IPS DF 6.9 (cell line): ENCODE measurements at places on chromosomes 2 and 18.

GRCh38 chr2:130374587-130375290 is 18.9 kb downstream of the PTPN18 start:
- no peak for DNase-seq

- DNase-seq = no peak
Measured at GRCh38 chr18:57141208-57142129, 5.4 kb upstream of the BOD1L2 start.

- no peak for DNase-seq
Measured at GRCh38 chr2:119481501-119482455, 42.5 kb downstream of the SCTR start.

GRCh38 chr18:12460874-12461273 is 53.1 kb downstream of the PRELID3A start:
- no peak for DNase-seq

DNA sequence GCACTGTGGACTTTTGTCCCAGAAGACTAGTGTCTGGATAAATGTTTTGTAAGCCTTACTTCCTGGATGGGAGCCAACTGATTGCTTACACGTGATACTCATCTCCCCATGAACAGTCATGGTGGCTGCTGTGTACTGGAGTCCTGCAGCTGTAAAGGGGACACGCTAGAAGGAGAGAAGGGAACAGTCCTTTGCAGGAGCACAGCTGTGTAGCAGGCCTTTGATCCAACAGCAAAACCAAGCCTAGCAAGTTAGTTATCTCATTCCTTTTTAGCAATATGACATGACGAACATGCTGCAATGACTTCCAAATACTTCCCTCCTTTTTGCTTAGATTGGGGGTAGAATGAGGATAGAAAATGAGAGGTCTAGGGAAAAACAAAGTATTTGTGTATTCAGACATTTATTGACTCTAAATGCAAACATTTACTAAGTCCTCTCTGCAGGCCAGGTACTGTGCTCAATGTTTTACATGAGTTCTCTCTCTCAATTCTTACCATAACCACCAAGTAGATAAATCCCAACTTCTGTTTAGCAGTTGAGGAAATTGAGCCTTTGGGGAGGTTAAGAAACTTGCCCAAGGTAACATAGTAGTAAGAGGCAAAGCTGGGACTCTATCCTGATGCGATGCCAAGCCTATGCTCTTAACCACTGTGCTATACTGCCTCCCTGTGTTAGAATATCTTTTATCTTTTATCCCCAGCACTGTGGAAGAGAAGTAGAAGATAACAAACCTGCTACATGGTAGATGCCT is 55.4 kb upstream of the CD28 start:
- DNase-seq = no peak

DNA sequence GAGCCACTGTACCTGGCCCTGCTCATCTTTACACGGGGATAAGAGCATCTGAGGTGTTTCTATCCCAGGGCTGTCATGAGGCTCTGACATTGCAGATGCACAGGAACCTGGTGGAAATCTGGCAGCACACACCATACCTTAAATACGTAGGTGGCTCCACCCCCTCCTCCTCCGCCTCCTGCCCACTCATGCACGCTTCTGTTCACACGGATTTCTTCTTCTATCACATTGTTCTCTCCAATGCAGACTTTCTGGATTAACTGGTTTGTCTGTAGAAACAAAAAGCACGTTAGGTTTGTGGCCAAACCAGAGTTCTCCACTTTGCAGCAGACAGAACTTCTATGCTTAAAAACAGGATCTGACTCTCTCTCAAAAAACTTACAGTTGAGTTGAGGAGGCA is 118.2 kb downstream of the CLIP4 start:
- DNase-seq = no peak

DNA sequence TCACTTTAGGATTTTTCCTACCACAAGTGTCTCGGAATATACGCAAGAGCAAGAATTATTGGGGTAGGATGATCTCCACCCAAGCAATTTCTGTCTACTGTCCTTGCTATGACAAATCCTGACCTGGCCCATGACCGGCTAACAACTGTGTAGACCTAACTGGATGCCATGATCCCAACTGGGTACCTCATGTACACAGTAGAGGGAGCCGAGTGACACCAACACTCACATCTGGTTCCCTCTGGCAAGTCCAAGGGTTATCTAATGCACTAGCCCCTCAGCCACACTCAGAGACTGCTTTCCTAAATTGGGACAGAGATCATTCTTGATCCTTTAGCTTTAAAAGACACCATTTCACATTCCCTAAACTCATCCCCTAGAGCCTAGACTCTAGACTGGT is 60.7 kb upstream of the ZNF532 start:
- no peak for DNase-seq

- no peak for DNase-seq
Measured at GRCh38 chr2:230644356-230644935, 68.2 kb upstream of the CAB39 start.

GRCh38 chr2:64204703-64205102 is 60.5 kb upstream of the PELI1 start:
- DNase-seq = no peak

- DNase-seq = no peak
Measured at GRCh38 chr2:99918389-99918788, 224.0 kb downstream of the AFF3 start.

DNA sequence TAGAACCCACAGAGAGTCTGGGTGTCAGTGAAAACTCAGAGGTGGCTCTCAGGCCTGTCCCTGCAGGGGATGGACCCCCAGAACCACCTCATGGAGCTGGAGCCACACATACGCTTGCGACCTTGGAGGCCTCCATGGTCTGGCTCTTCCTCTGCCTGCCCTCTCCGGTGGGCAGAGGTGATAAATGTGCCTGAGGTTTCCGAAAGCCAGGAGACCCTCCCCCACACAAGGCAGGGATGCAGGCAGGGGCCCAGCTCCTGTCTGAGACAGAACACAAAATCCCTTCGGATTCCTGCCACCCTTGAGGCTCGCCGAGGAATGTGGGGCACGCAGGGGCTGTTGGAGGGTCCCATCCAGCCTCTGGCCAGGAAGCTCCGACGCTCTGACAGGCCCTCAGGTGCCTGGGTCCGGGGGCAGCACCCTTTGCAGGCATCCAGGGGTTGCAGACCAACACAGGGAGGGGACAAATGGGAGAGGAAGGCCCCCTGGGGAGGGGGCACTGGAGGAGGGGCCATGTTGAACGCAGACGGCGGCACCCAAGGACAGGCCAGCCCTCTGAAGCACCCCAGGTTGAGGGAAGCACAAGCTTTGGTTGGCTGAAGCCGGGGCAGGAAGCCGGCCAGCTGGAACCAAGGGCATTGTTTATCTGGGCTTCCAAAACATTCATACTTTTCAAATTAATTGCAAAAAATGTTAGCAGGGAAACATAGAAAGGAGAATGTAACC is 4.1 kb upstream of the SNED1 start:
- no peak for DNase-seq

DNA sequence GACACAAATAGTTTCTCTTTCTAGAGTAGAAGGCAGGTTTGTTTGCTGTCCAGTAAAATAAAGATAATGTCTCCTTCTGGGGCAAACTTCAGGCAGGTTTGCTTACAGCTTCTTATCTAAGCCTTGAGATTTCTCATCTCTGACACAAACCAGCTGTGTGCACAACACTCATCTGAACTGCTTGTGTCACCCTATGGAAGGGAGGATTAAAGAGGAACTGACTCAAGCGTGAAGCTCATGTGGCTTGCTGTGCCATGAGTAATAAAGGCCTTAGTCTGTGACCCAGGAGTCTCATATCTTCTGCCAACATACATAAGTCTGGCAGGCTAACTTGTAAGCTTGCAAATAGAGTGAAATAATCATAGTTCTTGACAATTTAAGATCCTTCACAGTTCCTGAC is 24.2 kb upstream of the CPO start:
- no peak for DNase-seq

GRCh38 chr18:48959921-48960920 is 9.5 kb upstream of the SMAD7 start:
- peak; percentile 98 for DNase-seq

DNA sequence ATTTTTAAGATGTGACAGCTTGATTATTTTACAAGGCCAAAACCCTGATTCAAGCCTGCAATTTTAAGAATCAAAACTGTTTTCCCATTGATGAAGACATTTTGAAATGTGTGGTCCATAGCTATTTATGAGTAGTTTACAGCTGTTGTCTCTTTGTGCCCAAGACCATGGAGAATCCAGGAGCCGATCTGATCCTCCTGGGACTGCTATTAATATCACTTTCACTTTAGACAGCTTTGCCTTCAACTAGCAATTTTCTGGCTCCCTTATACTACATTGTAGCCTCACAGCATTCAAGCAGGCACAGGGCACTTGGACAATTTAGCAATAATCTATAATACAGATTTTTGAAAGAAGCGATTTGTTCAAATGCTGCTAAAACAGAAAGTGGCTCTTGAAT is 172.9 kb downstream of the SLC8A1 start:
- no peak for DNase-seq

GRCh38 chr2:222297600-222297935 is 1.2 kb downstream of the PAX3 start:
- DNase-seq = no peak

- no peak for DNase-seq
Measured at GRCh38 chr2:147025646-147026585, 818.9 kb upstream of the ACVR2A start.

GRCh38 chr2:234792621-234793022 is 159.2 kb upstream of the SH3BP4 start:
- no peak for DNase-seq

DNA sequence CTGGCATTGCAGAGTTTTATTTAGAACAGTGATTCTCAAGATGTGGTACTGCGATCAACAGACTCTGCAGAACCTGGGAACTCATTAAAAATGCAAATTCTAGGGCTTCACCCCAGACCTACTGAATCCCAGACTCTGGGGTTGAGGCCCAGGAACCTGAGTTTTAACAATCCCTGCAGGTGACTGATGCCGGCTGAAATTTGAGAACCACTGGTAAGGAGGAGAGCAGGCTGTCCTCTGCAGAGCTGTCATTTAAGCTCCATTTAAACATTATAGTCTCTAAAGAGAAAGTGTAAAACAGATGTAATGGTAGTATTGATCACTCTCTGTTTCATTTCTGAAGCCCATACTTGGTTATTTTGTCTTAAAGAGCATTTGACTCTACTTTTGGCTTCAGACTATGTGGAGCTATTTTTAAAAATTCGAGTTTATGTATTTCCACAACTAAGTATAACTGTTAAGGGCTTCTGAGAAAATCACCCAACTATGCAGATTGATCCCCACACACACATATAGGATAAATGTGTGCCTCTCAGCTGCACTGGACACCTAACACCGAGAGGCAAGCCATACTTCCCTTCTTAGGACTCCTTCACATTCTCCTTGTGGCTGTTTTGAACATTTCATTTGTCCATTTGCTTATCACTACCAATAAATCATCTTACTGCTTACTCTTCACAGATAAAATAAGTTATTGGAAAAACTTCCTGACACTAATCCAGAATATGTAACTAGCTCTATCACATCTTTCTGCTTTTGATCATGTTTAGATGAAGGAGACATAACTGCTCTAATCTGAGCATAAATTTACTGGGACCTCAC is 487.5 kb downstream of the DLGAP1 start:
- DNase-seq = no peak

GRCh38 chr18:76452357-76452756 is 42.7 kb downstream of the ZNF516 start:
- DNase-seq = no peak

DNA sequence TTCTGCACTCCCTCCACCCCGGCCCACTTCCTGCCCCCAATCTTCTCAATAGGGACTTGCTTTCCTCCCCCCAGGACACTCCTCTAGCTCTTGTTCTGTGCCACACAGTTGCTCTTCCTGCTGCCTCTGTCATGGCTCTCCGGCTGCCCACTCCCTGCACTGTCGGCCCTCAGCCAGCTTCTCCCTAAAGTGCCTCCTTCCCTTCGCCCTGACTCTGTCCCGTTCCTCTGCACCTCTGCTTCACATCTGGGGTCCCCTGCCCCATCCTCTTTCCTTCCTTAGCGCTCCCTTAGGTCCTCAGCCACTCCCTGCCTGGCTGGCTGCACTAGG is 132.1 kb downstream of the CABLES1 start:
- DNase-seq = no peak

DNA sequence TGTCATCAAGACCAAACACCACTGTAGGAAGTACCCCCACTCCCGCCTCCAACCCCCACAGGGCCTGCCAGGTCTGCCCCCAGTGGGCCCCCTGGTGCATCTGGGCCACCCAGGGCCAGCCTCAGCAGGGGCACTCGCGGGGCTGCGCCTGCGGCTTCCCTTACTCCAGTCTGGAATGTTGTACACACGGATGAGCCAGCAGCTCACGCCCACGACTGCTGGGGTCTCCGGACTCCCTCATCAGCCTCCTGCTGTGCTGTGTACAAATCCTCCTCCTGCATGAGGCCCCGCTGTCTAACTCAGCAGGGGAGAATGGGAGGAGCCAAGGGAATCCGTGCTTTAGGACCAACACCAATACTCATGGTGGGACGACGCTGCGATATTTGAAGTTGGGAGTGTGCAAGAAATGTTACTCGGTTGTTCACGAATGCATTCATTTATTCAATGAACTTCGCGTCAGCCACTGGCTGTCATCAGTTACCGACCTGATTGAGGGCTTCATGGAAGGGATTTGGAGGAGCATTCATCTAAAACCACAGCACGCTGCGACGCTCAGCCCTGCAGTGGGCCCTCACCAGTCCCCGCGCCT is 654 bp upstream of the ASB1 start:
- no peak for DNase-seq

GRCh38 chr2:25714740-25715139 is 41.4 kb upstream of the DTNB start:
- DNase-seq = no peak

- DNase-seq = no peak
Measured at GRCh38 chr2:120583121-120583520, 152.5 kb upstream of the GLI2 start.

- no peak for DNase-seq
Measured at GRCh38 chr2:39486071-39486470, 49.0 kb upstream of the MAP4K3 start.

DNA sequence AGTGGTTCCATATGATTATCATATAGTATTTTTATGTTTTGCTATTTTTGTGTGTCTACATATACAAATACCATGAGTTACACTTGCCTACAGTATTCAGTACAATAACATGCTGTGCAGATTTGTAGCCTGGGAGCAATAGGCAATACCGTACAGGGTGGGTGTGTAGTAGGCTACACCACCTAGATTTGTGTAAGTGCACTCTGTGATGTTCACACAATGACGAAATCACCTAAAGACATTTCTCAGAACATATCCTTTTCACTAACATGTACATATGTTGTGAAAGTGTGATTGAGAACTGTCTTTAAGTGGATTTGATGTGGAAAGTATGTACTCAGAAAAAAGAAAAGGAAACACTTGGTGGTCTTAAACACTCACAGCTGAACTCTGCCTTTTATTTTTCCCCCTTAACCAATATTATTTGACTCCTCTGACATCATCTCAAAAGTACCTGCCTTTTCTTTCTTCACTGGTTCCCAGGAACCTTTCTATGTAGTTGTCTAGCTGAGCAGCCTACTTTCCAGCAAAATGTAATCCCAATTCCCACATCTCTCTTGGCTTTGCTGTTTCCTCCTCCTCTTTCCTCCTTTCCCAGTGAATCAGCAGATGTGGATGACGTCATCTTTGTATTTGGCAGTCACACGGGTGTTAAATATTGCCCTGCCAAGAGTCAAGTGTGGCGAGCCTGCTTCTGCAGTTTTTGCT is 47.7 kb downstream of the OSBPL6 start:
- no peak for DNase-seq
